ENCODE measurements at places on chromosomes 7 and 10. TPM values are rescaled to one million over a fixed set of nuclear protein-coding genes. Genes with fewer than 3 reads are reported as not detected.
A peak's percentile ranks its signal among the peaks of the same experiment; 100 is the strongest.

DNA sequence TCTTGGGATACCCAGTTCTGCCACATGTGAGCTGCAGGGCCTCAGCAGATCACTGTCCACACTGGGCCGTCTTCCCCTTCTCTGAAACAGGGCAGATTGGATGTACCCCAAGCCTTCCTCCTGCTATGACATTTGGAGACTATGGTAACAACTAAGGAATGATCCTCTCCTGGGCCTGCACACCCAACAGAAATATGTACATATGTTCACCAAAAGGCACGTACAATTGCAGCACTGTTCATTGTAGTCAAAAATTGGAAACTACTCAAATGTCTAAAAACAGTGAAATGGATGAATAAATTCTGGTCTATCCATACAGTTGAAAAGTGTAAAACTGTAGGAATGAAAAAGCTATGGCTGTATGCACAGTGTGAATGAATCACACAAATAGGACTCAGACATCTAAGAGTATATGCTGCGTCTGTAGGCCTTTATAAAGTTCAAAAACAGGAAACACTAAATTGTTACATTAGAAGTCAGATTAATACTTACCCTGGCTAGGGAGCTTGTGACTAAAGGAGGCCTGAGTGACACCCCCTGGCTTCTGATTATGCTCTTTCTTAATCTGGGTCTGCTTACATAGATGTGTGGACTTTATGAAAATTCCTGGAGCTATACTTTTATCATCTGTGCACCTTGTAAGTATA, 16.1 kb upstream of the XPNPEP1 start:
- no peaks in the 10 kb centered on the region for H3K27me3 ChIP-seq
- no peaks in the 10 kb centered on the region for H3K36me3 ChIP-seq
- H3K4me1 ChIP-seq: peaks cover 13% of the 10 kb centered on the region
- no peak overlapping the region for H3K27ac ChIP-seq
- no peak overlapping the region for H3K4me3 ChIP-seq

DNA sequence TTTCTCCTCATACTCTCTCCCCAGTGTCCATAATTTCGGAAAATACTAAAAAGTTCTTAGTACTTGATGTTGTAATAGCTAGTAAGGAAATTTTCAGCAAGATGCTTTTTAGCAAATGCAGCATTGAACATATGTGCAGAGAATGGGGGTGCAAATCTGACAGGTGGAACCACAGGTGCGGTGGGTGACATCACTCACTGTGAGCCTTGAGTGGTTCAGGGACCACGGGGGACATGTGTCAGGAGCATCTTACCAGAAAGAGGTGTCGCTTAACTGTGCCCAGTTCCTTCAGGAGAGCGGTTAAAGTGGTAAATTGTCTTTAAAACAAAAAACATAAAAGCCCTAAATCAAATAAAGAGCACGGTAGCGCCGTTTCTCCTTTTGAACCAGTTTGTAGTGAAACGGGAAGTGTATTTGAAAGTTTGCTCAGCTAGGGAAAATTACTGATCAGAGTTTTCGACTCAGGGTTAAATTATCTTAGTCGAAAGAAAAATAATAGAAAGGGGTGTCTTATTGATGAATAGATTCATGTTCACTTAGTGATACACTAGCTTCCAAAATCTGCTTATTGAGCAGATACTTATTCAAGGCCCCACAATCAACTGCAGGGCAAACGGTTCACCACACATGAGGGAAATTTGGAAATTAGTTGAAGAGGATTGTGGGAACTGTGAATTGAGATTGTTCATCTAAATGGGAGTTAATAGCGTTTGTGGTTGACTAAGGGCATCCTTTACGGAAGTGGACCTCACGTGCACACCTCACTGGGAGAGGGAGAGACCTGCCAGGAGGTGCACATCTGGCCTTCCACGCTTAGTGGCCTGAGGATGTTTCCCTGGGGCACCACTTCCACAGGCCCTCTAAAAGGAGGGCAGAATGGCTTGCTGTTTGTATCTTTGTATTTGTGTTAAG, 12.7 kb downstream of the CUL1 start:
- peaks cover 36% of the 10 kb centered on the region for H3K4me1 ChIP-seq
- H3K27ac ChIP-seq: peak overlapping the region; percentile 13
- H3K27me3 ChIP-seq: no peaks in the 10 kb centered on the region
- DNase-seq: no peak
- no peak overlapping the region for H3K4me3 ChIP-seq
- peaks cover 3% of the 10 kb centered on the region for H3K36me3 ChIP-seq

- peaks cover 9% of the 10 kb centered on the region for H3K4me1 ChIP-seq
- DNase-seq: no peak
- peaks cover 76% of the 10 kb centered on the region for H3K27me3 ChIP-seq
- no peaks in the 10 kb centered on the region for H3K36me3 ChIP-seq
Measured at GRCh38 chr10:113613977-113614690, 49.7 kb downstream of the NRAP start.

DNA sequence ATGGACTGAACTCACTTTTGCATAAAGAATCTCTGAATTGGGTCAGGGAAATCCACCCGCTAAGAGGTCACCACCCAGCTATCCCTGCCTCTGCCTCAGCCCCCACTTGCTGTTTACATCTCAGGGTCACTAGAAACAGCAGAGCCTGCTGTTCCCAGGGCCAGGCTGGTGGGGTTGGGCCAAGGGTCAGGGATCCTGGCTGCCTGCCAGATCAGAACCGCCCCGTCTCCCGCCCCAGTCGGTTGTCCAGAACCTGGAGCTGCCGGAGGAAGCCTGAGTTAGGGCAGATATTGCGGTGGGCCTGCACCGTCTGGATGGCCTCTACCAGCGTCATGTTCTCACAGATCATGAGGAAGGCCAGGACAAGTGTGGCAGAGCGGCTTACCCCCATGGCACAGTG, 17.0 kb upstream of the SAMD8 start:
- H3K27ac ChIP-seq: no peak overlapping the region
- peaks cover 2% of the 10 kb centered on the region for H3K4me1 ChIP-seq
- no peak overlapping the region for H3K4me3 ChIP-seq
- DNase-seq: no peak

DNA sequence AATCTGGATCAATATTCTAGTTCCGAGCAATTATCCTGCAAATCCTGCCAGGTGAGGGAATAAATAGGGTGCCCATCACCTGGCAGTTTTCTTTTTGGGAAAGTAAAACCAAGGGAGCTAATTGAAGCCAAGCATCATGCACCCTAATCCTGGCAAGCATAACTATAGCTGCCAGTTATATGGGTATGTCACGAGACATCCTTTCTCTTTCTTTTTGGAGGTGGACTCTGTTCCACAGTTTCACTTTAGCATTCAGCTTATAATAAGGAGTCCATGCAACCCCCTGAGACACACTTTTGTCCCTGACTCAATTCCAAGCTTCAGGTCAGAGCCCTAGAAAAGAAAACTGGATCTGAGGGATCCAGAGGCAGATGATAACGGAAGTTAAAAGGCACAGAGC, 222.5 kb downstream of the PHF14 start:
- no peaks in the 10 kb centered on the region for H3K36me3 ChIP-seq
- DNase-seq: no peak
- no peaks in the 10 kb centered on the region for H3K27me3 ChIP-seq
- no peak overlapping the region for H3K27ac ChIP-seq

DNA sequence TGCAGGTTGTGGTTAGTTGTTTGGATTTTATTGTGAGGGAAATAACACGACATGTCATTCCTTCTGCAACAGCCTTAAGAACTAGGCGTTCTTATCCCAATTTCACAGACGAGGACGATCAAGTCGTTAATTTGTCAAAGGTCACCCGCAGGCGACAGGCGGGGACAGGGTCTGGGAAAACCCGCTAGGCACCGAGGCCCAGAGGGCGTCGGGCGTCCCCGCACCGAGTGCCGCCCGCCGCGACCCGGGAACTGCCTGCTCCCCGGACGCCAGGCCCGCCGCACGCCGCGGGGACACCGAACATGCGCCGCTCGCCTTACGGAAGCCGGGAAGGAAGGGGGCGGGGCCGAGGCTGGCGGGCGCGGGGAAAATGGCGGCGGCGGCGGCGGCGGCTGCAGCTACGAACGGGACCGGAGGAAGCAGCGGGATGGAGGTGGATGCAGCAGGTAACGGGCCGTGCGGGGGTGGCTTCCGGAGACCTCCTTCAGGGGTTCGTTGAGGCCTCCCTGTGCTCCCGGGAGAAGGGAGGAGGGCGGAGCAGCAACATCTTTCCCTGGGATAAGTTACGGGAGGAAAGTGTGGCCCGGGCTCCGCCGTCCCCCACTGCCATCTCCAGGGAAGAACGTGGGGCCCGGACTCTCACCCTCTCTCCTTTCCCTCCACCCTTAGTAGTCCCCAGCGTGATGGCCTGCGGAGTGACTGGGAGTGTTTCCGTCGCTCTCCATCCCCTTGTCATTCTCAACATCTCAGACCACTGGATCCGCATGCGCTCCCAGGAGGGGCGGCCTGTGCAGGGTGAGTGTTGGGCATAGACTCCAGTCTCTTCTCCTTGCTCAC, at the start of gene COPS6:
COPS6 (plus strand) TSS at position 349 of the 837 bp plus-strand sequence; CDS start at position 371, 22 bp downstream.
- H3K4me3 ChIP-seq: peak within 1 kb of the TSS; percentile 92
- peak within 1 kb of the TSS; percentile 93 for H3K27ac ChIP-seq
- H3K27me3 ChIP-seq: no peaks in the 10 kb centered on the region
- DNase-seq: peak; percentile 83

GRCh38 chr7:3527496-3528124, 226.6 kb downstream of the SDK1 start:
- DNase-seq: no peak
- H3K4me1 ChIP-seq: peaks cover under 1% of the 10 kb centered on the region
- no peak overlapping the region for H3K27ac ChIP-seq
- no peaks in the 10 kb centered on the region for H3K36me3 ChIP-seq

- H3K36me3 ChIP-seq: no peaks in the 10 kb centered on the region
- no peak for DNase-seq
- peak overlapping the region; percentile 32 for H3K27ac ChIP-seq
- H3K4me3 ChIP-seq: peak overlapping the region; percentile 38
Measured at GRCh38 chr7:84191842-84192241, 2.7 kb downstream of the SEMA3A start.

- no peak for DNase-seq
- H3K4me3 ChIP-seq: no peak overlapping the region
- H3K36me3 ChIP-seq: no peaks in the 10 kb centered on the region
Measured at GRCh38 chr10:112141292-112141691, 42.3 kb downstream of the GPAM start.

DDX56 gene
- 89.0 TPM for total RNA-seq

SOSTDC1 gene
- 13.6 TPM for total RNA-seq

CDC14C gene
- total RNA-seq: 0.11 TPM

WIPF3 gene
- total RNA-seq: 7.9 TPM

NACAD gene
- 10.3 TPM for total RNA-seq

All from mesothelial cell of epicardium (in vitro differentiated cells).